ENCODE measurements at places on chromosomes 11 and 22.

GRCh38 chr11:74283580-74284180 lies 27.8 kb downstream of the P4HA3 start:
- no peak for DNase-seq

DNA sequence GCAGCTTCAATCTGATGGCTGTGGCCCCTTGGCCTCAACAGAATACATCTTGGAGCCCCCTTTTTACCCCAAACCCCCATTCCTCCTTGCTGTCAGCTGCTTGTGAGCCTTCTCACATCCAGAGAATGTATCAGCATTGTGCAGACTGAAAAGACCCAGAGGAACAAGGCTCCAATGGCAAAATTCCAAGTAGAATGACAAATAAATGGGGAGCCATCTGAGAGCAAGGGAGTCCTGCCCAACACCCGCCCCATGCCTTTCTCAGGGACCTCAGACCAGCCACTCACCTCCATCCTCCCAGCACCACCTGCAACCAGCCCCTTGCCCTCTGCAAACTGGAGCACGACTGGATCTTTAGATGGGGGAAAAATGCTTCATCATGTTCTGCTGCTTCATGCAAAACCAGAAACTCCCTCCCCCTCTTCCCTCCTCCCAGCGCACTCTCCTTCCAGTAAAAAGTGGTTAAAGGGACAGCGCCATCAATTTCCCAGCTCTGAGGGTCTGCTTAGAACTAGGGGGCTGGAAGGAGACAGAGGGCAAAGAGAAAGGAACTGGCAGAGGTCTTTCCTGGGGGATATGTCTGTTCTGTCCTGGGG lies 2.2 kb upstream of the NEFH start:
- DNase-seq: no peak

DNA sequence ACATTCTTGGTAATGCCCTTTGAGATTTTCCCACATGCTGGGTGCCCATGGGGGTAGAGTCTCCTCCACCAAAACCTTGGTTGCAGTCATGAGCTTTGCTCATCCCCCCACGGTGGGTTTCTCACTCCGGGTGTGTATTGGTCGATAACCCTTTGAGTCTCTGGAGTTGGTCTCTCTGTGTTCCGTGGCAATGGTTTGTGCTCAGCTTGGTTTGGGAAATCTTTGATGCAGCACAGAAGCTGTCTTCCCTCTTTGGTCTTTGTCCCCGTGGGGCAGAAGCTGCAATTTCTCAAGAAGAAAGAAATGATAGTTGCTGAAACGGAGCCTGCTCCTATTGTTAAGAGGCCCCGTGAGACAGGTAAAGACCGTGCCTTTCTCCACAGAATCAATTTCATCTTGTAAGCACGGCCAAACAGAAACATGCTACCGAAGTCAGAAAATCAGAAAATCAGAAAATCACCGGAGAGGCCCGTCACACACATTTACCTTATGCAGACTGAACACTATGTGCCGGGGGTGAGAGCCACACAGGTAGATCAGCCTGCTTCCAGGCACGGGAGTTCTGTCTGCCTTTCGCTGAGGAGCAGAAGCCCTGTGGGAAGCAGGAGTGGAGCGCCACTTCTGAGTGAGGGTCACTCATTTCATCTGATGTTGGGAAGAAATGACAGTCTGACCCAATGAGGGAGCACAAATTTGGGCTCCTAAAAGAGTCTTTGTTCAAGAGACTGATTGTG lies 186.1 kb downstream of the TBC1D22A start:
- no peak for DNase-seq

DNA sequence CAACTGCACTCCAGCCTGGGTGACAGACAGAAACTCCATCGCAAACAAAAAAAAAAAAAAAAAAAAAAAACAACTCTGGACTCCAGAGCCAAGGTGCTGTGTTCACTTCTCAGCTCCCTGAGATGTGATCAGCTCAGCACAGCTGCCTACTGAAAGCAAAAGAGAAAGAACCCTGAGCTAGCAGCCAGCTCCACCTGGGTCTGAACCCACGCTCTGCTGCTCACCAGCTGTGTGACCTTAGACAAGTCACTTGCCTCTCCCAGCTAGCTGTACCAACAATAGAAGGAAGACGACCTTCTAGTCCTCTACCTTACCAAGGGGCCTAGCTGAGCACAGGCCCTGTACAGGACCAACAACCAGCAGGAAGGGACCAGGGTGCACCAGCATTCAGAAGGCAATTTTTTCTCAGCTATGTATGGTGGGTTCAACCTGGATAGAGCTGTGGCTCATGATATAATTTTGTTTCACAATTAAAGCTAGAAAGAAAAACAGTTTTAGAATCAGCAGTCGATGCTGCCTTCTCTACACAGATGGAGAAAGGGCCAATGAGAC lies 3.8 kb downstream of the DGCR2 start:
- no peak for DNase-seq

- DNase-seq: peak; percentile 82
These were observed 274.4 kb downstream of the BLID start for GRCh38 chr11:121841487-121842191.

- no peak for DNase-seq
These were observed 29.1 kb upstream of the BIRC3 start for GRCh38 chr11:102287964-102288724.

- no peak for DNase-seq
These were observed 36.0 kb downstream of the BRD1 start for GRCh38 chr22:49791682-49792081.

DNA sequence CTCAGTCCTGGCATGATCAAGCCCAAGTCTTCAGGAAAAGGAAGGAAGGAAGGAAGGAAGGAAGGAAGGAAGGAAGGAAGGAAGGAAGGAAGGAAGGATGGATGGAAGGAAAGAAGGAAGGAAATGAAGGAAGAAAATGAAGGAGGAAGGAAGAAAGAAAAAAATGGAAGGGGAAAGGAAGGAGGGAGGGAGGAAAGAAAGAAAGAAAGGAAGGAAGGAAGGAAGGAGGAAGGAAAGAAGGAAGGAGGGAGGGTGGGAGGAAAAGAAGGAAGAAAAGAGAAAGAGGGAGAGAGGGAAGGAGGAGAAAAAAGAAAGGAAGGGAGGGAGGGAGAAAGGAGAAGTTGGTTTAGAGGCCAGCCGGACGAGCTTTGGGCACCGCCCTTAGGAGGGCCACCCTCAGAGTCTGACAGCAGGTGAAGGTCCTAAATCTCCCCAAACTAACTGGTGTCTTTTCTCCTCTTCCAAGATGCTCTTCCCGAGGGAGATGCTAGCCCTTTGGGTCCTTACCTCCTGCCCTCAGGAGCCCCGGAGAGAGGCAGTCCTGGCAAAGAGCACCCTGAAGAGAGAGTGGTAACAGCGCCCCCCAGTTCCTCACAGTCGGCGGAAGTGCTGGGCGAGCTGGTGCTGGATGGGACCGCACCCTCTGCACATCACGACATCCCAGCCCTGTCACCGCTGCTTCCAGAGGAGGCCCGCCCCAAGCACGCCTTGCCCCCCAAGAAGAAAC lies 122.8 kb downstream of the SEZ6L start:
- no peak for DNase-seq

GRCh38 chr22:35978889-35979288 lies 49.7 kb downstream of the RBFOX2 start:
- DNase-seq: no peak

GRCh38 chr11:31096191-31096805 lies 273.2 kb downstream of the DCDC1 start:
- DNase-seq: no peak

DNA sequence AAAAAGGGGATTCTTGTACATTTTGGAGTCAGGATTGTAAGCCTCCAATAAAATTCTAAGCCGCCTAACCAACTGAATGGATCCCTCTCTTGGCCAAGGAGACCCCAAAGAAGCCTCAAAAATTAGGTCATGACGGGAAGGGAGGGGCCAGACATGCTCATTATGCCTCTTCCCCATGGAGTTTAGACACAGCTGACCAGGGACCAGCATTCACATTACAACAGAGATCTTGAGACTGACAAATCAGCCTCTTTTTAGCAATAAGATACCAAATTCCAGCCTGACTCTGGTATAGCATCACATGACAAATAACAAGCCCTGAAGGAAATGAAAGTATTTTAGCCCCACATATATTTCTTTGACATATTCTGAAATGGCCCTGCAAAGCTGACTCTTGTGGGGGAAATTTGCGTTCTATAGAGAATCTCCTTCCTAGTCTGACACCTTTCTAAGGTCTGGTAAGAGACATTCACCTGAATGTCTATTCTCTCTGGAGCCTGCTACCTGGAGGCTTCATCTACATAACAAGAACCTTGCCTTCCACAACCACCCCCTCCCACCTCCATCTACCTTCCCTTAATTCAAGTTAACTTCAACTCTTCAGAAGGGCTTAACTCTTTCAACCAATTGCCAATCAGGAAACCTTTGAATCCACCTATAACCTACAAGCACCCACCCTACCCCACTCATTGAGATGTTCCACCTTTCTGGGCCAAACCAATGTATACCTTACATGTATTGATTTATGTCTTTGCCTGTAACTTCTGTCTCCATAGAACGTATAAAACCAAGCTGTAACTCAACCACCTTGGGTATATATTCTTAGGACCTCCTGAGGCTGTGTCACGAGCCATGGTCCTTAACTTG lies 10.3 kb downstream of the GAL start:
- no peak for DNase-seq

DNA sequence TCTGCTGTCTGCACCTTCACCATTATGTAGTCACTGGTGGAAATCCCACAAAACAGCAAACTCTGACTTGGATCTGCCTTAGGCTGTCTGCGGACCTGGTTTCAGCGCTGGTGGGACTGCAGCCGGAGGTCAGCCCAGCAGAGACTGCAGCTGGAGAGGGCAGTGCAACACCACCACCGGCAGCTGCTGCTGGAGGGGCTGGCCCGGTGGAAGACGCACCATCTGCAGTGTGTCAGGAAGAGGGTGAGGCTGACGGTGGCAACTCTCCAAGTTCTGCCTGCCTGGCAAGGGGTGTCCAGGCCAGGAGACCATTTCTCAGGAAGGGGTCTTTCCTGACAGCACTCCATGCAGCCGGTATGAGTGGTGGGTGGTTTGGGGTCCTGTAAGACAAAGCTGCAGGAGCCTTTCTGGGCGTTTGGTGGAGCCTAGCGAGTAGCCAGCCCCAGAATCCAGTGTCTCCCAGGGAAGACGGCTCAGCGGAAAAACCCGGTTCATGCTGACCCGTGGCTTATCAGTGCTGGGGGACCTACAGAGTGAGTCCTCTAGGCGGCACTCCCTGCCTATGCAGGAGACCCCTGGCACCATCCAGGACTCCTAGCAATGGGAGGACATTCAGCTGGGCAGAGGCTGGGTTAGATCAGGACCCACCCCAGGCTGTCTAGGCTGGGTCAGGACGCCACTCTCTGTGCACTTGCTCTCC lies 50.8 kb downstream of the PISD start:
- no peak for DNase-seq

DNA sequence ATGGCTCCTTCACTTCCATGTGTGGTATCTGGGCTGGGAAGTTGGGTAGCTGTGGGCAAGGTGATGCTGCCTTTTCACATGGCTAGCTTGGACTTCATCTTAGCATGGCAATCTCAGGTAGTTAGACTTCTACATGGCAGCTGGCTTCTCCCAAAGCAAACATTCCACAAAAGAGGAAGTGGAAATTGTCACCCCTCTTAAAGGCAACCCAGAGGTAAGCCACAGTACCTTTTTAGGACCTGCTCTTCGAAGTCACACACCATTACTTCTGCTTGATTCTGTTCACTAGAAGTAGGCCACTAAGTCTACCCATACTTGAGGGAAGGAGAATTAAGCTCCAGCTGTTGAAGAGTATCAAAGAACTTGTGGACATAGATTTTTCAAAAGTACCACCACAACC lies 25.9 kb downstream of the TUG1 start:
- no peak for DNase-seq

- peak; percentile 76 for DNase-seq
These were observed 61.9 kb downstream of the ADM start for GRCh38 chr11:10366568-10367331.

GRCh38 chr11:123434262-123434661 lies 4.2 kb downstream of the GRAMD1B start:
- DNase-seq: no peak

DNA sequence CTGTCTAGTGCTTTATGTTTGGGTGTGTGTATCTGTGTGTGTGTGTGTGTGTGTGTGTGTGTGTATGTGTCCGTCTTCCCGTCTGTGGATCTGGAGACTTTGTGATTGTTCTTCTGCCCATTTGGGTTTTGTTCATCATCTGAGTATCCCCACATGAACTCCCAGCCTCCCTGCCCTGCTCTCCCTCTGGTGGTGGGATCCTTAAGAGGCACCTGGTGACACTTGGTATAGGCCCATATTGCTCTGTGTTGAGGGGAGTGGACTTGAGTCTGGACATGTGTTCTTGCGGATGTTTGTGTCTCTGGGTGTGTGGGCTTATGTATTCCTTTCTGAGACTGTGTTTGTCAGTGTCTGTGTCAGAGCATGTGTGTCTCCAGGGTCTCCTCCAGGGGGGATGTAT lies 15.3 kb downstream of the RCOR2 start:
- no peak for DNase-seq

DNA sequence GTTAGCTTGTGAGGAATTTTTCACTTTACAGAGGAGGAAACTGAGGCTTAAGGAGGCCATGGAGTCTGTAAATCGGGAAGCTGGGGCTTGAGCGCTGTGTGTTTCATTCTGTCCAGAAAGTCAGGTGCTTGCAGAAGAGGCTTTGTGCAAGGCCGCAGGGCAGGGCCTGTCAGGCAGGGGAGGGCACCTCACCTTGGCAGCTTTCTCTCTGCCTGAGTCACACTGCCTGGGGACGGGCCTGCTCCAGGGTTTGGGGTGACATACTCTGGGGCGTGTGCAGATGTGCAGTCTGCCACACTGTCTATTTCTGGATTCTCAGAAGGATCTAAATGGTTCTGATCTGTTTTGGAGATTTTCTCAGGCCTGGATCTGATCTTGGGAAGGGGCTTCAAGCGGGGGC lies 8.4 kb downstream of the INCENP start:
- DNase-seq: no peak

- no peak for DNase-seq
These were observed 1.5 kb downstream of the TMEM121B start for GRCh38 chr22:17119481-17120202.

DNA sequence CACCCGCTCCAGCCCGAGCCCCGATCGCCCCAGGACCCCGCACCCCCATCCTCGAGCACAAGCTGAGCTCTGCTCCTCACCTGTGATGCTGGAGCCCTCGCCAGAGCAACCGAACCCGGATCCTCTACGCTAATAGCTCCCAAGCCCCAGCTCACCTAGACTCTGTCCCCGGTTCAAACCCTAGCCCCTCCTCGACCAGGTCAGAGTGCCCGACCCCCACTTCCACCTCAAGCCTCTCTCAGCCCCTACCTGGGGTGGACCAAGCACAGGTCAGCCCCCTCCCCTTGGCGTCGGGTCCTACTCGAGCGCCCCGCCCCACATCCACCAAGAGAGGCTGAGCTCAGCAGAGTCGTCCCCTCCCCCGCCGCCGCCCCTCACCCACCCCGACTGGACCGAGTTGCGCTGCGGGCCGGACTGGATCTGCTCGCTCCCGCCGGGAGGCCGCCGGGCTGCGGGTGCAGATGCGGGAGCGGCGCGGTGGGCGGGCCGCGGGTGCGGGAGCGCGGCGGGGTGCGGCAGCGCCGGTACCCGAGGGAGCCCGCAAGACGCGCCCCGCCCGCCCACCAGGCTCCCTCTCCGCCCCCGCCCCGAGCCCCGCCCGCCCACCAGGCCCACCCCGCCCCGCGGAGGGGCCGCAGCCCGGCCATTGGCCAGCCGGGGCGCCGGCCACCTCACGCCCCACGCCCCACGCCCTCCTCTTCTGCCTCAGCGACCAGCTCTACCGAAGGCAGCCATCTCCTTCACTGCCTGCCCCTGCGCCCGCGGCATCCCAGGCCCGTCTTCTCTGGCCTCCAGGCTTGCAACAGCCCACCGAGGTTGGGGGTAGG lies 577 bp upstream of the DKK3 start:
- DNase-seq: no peak
